ENCODE measurements at places on chromosomes 4 and X.
A peak's percentile ranks its signal among the peaks of the same experiment; 100 is the strongest.

GRCh38 chr4:1471443-1472147, 65.4 kb upstream of the NKX1-1 start:
- DNase-seq, result no peak

GRCh38 chr4:89307446-89308160, at the start of gene GPRIN3:
GPRIN3 (minus strand) TSS chr4:89307800; CDS start chr4:89250110, 57,690 bp downstream.
- DNase-seq, result peak; percentile 69

GRCh38 chr4:55358668-55359067, 12.6 kb downstream of the SRD5A3 start:
- DNase-seq, result no peak

- DNase-seq, result no peak
These were observed 81.5 kb downstream of the CLDN34 start for GRCh38 chrX:10048707-10049106.

DNA sequence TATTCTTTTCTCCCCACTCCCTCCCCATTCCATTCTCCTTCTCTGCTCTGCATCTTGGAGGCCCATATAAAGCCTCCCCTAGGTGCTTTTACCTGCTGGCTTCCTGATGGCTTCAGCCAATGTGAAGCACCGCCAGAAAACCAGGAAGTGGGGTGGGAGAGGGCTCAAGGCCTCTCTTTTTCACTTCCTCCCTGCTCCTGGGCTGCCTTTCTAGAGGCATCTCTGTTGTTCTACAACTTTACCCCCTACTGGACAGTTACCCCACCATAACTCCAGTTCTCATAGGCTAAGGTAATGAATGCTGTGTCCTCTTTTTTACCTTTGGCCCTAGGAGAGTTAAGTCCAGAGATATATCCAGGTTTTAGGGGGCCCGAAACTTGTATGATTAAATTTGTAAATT, 62.4 kb upstream of the PPARGC1A start:
- no peak for DNase-seq

- DNase-seq, result no peak
These were observed 176.2 kb upstream of the TACR3 start for GRCh38 chr4:103895876-103896465.

DNA sequence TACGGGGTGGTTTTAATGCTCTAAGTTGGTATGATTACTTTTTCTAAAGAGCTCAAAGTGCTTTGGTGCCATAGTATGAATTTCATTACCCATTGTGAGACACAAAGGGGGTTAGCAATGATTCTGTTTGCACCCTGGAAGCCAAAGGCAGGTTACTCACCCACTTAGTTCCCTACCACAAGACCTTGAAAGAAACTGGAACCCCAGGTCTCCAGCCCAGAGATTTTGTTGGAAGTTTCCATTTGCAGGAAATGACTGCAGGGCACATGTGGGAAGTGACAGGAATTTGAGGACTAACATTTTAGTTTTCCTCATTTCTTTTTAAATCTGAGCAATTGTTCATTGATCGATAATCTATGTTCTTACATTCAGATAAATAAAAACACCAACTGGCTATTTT, 1.8 kb upstream of the HS3ST1 start:
- no peak for DNase-seq

DNA sequence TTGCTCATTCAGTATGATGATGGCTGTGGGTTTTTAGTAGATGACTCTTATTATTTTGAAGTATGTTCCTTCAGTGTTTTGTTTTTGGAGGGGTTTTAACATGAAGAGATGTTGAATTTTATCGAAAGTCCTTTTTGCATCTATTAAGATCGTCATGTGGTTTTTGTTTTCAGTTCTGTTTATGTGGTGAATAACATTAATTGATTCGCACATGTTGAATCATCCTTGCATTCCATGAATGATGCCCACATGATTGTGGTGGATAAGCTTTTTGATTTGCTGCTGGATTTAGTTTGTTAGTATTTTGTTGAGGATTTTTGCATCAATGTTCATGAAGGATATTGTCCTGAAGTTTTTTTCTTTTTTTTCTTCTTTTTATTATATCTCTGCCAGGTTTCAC, 347.4 kb upstream of the EPHA5 start:
- no peak for DNase-seq

DNA sequence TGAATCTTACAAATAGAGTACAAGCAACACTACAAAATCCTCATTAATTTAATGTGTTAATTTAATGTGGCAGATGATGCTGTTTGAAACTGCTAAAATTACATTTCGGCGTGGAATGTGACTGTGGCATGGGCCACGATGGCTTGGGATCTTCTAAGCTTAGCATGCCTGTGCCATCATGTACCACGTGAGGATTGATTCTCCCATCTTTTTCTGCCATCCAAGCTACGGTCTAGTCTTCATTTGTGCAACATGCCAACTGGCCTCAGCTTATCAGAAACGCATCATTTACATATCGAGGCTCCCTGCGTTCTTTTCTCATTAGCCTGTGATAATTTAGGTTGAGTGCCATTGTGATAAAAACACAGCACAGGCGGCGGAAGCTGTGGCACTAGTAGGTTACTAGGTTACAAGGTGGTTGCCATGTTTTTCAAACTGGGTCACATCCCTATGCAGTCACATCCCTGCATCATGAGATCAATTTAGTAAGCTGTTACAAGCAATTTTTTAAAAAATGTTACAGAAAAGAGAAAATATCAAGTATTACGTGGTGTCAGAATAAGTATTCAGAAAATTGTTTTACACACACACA, 189.9 kb upstream of the RBPJ start:
- DNase-seq, result no peak

GRCh38 chr4:74527049-74527448, 82.1 kb downstream of the AREG start:
- DNase-seq, result no peak

DNA sequence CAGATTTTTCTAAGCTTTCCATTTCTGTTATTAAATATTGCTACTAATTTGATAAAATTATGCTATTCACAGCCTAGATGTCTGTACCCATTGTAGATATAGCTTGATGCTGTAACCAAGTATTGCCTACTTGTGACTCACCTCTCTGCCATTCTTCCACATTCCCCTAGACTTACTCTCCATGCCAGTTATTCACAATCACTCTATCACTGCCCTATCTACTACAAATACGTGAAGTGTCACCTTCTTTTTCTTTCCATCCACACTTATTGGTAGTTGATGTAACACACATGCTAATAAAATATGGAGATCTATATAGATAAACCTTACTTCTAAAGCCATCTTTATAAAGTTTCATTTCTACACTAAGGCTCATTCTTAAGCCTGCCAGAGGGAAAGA, 179.4 kb upstream of the PACRGL start:
- no peak for DNase-seq
